Naive B cell (primary cell): ENCODE measurements at places on chromosomes 13 and 19. TPM values are rescaled to one million over a fixed set of nuclear protein-coding genes. Genes with fewer than 3 reads are reported as not detected.
A peak's percentile ranks its signal among the peaks of the same experiment; 100 is the strongest.

ZNF829 gene
- 6.4 TPM for polyA plus RNA-seq

GRCh38 chr19:36196249-36196648, 18.2 kb downstream of the ZNF565 start:
- no peak for DNase-seq
- no peaks in the 10 kb centered on the region for H3K27me3 ChIP-seq
- H3K4me3 ChIP-seq, result no peak overlapping the region
- no peaks in the 10 kb centered on the region for H3K36me3 ChIP-seq

DNA sequence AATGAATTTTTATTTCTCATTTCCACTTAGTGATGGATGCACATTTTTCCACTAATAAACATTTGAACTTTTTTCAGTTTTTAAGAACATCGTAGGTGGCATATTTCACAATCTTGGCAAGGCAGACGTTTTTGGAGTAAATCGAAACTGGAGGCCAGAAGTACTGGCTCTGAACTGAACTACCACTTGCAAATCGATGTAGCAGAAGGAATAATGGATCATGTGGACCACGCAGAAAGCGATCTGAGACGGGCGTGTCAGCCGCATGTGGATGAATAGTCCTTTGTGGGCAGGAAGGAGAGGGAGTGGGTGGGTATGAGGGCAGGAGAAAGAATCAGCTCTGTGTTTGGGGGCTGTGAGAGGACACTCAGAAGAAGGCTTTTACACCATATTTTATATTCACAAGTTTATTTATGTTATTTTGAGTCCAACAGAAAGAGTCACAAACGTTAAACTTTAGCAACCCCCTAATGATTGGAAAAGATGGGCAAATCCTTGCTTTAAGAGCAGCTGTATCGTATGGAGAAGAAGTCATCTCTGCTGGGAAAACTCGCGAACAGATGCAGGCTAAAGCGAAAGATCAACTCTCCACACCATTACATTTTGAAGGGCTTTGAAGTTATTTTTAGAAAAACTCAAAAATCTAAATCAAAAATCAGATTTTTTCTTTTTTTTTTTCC, 90.5 kb downstream of the COL4A2 start:
- H3K4me3 ChIP-seq, result no peak overlapping the region
- no peaks in the 10 kb centered on the region for H3K36me3 ChIP-seq
- no peak overlapping the region for H3K27ac ChIP-seq

KLK6 gene
- polyA plus RNA-seq, result not detected

DNA sequence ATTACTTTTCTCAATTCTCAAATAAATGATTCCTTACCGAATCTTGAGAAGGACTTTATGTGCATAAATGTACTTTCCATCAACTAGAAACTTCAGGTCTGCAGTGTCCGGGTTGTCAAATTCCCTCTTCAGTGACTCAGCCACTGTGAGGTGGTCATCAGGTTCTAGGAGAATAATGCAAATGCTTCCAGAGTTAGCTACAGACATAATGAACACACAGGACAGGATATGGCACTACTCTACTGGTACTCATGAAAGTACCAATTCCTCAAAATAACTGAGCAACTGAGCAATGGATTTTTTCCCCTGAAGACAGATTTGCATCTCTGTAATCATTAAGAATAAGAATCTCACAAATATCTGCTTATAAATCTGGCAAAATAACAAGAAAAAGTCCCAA, 31.2 kb downstream of the RCBTB2 start:
- no peak overlapping the region for H3K4me3 ChIP-seq
- H3K27ac ChIP-seq, result no peak overlapping the region
- H3K36me3 ChIP-seq, result no peaks in the 10 kb centered on the region
- peaks cover 58% of the 10 kb centered on the region for H3K4me1 ChIP-seq
- H3K27me3 ChIP-seq, result peaks cover 46% of the 10 kb centered on the region
- DNase-seq, result no peak

DNA sequence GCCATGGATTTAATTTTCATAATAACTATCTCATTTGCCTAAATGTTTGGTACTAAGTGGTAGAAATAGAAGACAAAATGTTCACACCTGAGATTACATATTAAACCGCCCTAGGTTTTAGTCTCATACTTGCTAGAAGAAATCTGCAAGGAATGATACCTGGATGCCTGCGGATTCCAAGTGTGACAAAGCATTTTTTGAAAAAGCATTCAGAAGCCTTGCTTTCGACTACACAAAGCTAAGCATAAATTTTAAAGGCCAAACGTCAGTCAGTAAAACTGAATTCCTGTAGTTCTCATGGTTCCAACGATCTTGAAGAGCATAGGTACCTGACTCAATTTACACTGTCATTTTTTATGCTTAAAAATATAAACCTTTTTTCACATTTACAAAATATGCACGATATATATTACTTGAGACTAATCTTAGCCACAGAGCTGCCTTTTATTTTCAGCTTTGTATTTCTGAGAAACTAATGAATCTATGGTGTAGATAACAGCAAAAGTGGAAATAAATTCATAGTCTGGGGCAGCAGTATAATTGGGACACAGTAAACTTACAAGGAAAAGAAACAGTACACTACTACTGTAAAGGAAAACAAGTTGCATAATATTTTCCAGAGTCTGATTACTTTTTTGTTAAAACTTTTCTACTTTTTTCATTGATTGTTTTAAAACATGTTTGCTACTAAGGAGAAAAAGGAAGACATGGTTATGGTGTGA, 1.2 kb upstream of the LRRC63 start:
- H3K36me3 ChIP-seq, result no peaks in the 10 kb centered on the region
- H3K4me1 ChIP-seq, result peaks cover 12% of the 10 kb centered on the region
- DNase-seq, result no peak
- no peaks in the 10 kb centered on the region for H3K27me3 ChIP-seq
- H3K27ac ChIP-seq, result peak overlapping the region; percentile 41

TNFSF13B gene
- polyA plus RNA-seq, result 3.3 TPM

DNA sequence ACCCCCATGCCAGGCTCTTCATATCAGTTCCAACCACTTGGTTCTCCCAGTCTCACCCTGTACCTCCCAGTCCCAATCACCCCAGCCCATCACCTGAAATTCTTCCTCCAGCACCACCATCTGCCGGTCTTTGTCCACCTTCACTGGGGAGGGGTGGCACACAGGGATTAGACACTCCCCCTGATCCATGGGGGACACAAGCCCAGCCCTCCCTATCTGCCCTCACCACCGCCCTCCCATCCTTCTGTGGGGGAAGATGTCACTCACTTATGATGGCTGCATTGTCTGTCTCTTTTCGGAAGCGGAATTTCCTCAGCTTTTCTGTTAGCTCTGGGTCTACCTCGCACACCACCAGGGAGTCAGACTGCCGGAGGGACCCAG, 685 bp downstream of the GMFG start:
- H3K4me3 ChIP-seq, result peak overlapping the region; percentile 98
- peaks cover 61% of the 10 kb centered on the region for H3K4me1 ChIP-seq
- no peaks in the 10 kb centered on the region for H3K36me3 ChIP-seq
- H3K27me3 ChIP-seq, result no peaks in the 10 kb centered on the region

DNA sequence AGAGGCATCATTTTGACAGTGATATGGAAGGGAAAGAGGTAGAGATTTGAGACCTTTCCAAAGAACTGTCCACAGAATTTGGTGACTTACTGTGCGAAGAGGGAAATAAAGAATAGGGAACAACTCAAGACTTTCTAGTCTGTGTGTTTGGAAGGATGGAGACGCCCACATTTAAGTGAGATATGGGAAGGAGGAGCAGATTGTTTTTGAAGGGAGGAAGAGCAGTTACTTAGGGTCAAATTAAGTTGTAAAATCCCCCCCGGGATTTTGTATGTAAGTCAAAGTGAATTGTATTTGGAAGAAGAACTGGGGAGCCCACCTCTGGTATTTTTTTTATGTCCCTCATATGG, 1.2 kb downstream of the USPL1 start:
- no peak overlapping the region for H3K4me3 ChIP-seq
- no peak for DNase-seq
- H3K27me3 ChIP-seq, result no peaks in the 10 kb centered on the region
- H3K4me1 ChIP-seq, result peaks cover 13% of the 10 kb centered on the region
- H3K36me3 ChIP-seq, result peaks cover 10% of the 10 kb centered on the region

- no peak overlapping the region for H3K27ac ChIP-seq
- H3K4me1 ChIP-seq, result peaks cover 15% of the 10 kb centered on the region
- H3K36me3 ChIP-seq, result peaks cover 23% of the 10 kb centered on the region
- H3K4me3 ChIP-seq, result peak overlapping the region; percentile 92
These were observed 4.4 kb upstream of the PROZ start for GRCh38 chr13:113153810-113154748.

DNA sequence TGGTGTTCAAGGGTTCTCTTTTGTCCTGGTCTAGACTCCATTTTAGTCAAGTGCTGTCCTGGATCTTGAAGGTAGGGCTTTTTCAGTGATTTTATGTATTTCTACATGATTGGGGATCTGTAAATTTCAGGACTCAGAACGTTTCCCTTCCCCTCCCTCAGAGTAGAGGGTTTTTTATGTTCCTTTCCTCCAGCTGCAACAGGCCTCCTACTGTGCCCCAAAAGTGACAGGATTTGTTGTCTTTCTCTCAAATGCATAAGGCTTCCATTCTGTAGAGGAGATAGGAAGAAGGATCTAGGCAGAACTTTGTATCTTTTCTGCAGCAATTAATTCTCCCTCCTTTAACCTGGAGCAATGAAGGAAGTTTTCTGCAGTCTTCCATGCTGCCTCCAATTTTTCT, 251.3 kb downstream of the MAB21L1 start:
- H3K4me3 ChIP-seq, result no peak overlapping the region
- peaks cover 10% of the 10 kb centered on the region for H3K36me3 ChIP-seq

DNA sequence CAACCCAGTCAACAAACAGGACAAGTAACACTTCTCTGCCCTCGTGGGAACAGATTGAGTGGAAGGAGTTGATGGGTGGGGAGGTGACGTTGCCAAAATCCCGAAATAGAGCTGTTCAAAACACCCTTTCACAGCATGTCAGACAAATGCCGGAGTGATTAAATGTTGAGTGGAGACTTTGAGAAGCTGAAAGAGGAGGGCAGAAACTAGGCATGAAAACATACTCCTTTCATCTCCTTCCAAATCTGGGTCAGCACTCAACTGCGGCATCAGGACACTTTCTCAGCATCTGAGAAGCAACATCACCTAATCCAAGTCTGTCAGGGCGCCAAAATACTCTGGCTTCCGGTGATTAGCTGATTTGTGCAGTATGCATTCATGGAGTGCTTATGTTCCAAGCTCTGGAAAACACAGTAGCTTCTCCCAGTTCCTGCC, 51.5 kb upstream of the MRI1 start:
- no peak overlapping the region for H3K27ac ChIP-seq
- peaks cover 19% of the 10 kb centered on the region for H3K27me3 ChIP-seq
- no peak overlapping the region for H3K4me3 ChIP-seq
- no peaks in the 10 kb centered on the region for H3K36me3 ChIP-seq
- peaks cover 2% of the 10 kb centered on the region for H3K4me1 ChIP-seq
- DNase-seq, result no peak

DPRX gene
- not detected for polyA plus RNA-seq

GRCh38 chr13:93316841-93317240, 90.2 kb downstream of the GPC6 start:
- H3K4me1 ChIP-seq, result no peaks in the 10 kb centered on the region
- H3K4me3 ChIP-seq, result no peak overlapping the region
- H3K27ac ChIP-seq, result no peak overlapping the region
- DNase-seq, result no peak

DNA sequence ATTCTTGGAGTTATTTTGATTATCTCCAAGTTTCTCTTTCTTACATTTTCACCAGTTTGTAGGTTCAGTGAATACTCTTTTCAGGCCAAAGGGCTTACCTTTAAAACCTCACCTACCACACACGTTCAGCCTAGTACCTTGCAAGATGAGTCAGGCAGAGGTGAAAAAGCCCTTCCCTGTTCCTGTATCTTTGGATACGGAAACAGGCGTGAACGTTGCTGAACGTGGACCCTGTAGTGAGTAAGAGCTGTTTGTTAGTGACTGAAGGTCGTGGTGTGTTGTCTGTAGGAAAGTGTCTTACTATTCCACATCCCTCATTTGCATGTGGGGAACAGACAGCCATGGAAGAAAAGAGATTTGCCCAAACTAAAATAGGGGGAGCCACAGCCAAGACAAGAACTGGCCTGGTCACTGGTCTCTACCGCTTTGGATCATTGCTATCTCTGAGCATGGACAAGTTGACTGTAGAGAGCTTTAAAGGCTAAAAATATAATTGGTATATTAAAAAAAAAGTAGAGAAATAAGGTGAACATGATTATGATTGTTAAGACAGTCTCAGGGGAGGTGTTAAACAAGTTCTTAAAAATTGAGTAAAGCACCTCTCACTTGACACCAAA, 3.5 kb downstream of the CEBPG start:
- no peak overlapping the region for H3K4me3 ChIP-seq
- no peak overlapping the region for H3K27ac ChIP-seq
- H3K4me1 ChIP-seq, result peaks cover 54% of the 10 kb centered on the region
- no peaks in the 10 kb centered on the region for H3K27me3 ChIP-seq
- DNase-seq, result no peak

DNA sequence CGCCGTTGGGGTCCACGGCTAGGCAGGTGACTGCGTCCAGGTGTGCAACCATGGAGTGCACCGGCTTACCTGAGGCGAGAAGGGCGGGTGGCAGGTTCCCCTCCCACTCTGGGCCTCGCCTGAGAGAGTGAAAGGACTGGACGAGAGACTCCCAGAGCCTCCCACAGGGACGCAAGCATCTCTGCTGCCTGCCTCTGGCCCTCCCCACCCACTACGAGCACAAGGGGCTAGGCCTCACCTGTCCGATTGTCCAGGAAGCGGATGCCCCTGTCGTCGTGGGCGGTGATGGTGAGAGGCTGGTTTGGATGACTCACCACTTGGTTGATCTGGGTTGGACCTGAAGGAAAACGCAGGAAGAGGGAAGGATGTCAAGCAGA, 5.1 kb upstream of the PRKD2 start:
- peaks cover 59% of the 10 kb centered on the region for H3K4me1 ChIP-seq
- peaks cover 15% of the 10 kb centered on the region for H3K36me3 ChIP-seq
- H3K27me3 ChIP-seq, result no peaks in the 10 kb centered on the region
- peak overlapping the region; percentile 81 for H3K4me3 ChIP-seq
- H3K27ac ChIP-seq, result peak overlapping the region; percentile 92

GRCh38 chr19:37695144-37695899, 24.2 kb downstream of the ZNF607 start:
- H3K36me3 ChIP-seq, result peaks cover 22% of the 10 kb centered on the region
- peaks cover 21% of the 10 kb centered on the region for H3K4me1 ChIP-seq
- no peaks in the 10 kb centered on the region for H3K27me3 ChIP-seq
- no peak overlapping the region for H3K27ac ChIP-seq

GRCh38 chr19:17929056-17929455, 3.8 kb upstream of the CCDC124 start:
- H3K27ac ChIP-seq, result no peak overlapping the region
- H3K36me3 ChIP-seq, result no peaks in the 10 kb centered on the region
- H3K4me1 ChIP-seq, result peaks cover 18% of the 10 kb centered on the region
- no peak overlapping the region for H3K4me3 ChIP-seq
- peaks cover 6% of the 10 kb centered on the region for H3K27me3 ChIP-seq
- DNase-seq, result no peak

- no peaks in the 10 kb centered on the region for H3K4me1 ChIP-seq
- H3K27me3 ChIP-seq, result no peaks in the 10 kb centered on the region
- H3K4me3 ChIP-seq, result no peak overlapping the region
- H3K36me3 ChIP-seq, result no peaks in the 10 kb centered on the region
- no peak for DNase-seq
These were observed 1297.4 kb upstream of the MIR17HG start for GRCh38 chr13:90049989-90050671.
